OCI-M1 (cell line): ENCODE measurements at places on chromosomes 1 and 21.

DNA sequence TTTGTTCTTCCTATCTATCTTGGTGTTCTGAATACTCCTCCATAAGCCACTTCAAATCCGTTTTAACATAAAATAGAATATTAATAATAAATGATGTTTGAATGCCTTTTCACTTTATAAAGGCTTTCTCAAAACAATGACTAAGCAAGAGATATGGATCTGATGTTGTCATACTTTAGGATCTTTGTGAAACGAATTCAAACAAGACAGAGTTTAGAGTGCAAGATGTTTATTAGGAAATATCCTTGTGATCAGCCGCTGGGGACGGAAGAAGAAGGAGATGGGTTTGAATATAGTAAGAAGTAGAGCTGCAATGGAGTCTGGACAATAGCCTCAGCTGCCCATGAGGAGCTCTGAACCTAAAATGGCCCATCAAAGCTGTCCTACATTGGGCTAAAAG lies 351.8 kb downstream of the NEGR1 start:
- no peak for DNase-seq

DNA sequence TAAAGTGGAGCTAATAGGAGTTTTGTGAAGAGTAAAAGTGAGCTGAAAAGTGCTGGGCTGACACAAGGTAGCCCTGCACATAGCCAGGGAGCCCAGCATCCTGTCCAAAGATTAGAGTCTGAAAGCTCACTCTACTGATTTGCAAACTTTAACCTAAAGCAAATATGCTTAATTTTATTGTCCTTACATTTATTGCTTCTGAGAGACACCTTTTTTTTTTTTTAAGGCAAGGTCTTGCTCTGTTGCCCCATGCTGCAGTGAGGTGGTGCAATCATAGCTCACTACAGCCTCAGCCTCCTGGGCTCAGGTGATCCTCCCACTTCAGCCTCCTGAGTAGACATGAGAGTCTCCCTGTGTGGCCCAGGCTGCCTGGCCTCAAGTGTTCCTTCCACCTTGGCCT lies 16.5 kb downstream of the MGST3 start:
- DNase-seq = no peak

- no peak for DNase-seq
Measured at GRCh38 chr21:33780631-33781030, 135.0 kb downstream of the ATP5PO start.

- DNase-seq = no peak
Measured at GRCh38 chr1:2299131-2299627, 71.1 kb downstream of the SKI start.

GRCh38 chr21:41010101-41010435 lies 157.9 kb upstream of the BACE2 start:
- DNase-seq = no peak

GRCh38 chr1:2098301-2098698 lies 48.1 kb downstream of the PRKCZ start:
- peak; percentile 16 for DNase-seq

DNA sequence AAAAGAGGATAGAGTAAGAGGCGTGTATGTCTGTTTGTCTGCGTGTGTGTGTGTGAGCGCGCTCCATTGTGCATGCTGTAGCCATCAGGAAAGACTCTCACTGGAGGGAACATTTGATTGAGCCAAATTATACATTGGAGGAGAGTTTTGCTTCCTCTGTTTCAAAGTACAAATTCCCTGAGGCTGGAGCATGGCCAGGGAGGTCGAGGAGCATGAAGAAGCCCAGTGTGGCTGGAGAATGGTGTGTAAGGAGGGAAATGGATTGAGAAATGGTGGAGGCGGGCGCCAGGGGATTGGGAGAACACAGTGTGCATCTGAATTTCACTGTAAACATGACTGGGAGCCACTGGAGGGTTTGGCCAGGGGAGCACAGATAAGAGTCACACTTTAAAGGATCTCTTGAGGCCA lies 22.1 kb upstream of the EFNA1 start:
- DNase-seq = no peak

DNA sequence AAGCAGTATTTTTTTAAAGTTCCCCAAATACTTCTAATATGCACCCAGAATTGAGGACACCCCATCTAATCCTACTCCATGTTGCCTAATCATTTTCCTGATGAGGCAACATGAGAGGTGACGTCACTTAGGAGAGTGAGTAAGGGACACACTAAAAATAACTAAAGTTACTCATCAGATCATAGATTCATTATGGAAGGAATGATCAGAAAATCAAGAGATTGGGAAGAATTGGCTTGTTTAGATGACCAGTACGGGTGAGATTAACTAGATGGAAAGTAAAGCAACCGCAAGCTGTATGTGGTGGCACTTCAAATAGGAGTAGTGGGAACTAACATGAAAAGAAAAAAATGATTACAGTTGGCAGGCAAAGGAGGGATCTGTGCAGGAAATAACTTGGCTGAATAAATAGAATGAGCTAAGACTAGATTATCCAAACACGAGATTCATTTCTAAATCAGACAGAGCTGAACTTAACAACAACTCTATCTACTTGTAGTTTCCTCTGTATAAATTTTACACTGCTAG lies 61.4 kb upstream of the CXADR start:
- peak; percentile 5 for DNase-seq
